NCI-H1930 (cell line): ENCODE measurements at places on chromosomes 1 and 21.

DNA sequence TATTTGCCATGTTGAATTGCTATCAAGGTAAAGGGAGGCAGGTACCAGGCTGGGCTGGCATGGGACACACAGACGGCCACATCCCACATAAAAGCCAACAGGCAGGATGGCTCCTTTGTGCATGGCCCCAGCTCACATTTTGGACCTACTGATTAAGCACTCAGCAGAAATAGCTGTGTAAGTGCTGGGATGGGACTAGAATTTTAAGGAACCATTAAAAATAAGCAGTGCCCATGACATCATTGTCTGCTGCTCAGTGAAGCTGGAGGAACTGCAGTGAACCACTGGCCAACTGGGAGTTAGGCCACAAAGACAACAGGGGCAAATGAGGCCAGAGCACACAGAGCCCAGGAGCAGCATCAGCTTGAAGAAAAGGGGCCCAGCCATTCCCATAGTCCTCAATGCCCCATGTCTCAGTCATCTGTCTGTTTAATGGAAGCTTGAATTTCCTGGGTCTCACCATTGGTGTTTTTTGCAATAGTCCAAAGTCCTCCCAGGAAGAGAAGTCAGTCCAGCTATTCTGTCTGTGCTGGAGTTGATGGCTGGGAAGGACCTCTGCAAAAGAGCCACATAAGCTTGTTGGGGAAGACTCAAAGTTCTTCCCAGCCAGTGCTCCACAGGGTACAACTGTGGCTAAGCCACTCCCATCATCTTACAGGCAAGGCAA, 45.3 kb upstream of the TNR start:
- DNase-seq = no peak

DNA sequence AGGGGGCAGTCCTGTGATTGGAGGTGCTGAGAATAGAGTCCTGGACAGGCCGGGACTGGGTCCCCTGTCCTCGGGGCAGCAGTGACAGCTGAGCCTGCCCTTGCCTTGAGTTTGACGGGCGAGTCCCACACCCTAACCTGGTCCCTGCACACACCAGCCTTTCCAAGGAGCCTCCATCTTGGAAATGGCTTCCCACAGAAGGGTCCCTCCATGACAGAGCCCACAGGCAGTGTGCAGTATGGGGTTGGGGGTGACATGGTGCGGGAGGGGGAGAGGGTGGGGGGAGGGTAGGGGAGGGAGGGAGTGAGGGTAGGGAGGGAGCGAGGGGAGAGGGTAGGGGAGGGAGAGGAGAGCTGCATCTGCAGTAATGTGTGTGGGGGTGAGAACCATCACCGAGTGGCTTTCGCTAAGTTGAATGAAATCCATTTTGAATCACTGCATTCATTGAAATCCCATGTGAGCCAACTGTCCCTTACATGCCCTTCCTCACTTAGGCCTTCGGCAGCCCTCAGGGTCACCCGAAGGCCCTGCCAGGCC, 10.1 kb upstream of the TMEM52 start:
- no peak for DNase-seq

DNA sequence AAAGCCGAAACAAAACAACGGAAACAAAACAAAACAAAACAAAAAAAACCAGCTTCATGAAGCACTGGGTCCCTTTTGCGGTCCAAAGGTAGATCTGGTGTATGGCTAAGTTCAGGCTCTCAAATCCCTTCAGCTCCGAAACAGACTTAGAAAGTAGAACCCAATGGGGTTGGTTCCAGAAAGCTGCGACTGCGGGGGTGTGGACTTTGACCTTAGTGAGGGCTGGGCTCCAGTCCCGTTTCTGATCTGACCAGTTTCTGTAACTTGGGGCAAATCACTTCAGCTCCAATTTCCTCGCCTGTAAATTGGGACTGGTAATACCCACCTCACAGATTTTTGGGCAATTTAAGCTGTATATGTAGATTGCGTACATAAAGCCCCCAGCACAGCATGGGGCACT, 105.2 kb downstream of the ZSCAN20 start:
- no peak for DNase-seq

GRCh38 chr1:33255347-33256220, 708 bp upstream of the ZNF362 start:
- no peak for DNase-seq
